Dermis microvascular lymphatic vessel endothelial cell (primary cell): ENCODE measurements at places on chromosomes 12 and 14. TPM values are rescaled to one million over a fixed set of nuclear protein-coding genes. Genes with fewer than 3 reads are reported as not detected.
A peak's percentile ranks its signal among the peaks of the same experiment; 100 is the strongest.

- DNase-seq: no peak
Observed at GRCh38 chr12:79367032-79367589, 323.7 kb downstream of the PAWR start.

DNA sequence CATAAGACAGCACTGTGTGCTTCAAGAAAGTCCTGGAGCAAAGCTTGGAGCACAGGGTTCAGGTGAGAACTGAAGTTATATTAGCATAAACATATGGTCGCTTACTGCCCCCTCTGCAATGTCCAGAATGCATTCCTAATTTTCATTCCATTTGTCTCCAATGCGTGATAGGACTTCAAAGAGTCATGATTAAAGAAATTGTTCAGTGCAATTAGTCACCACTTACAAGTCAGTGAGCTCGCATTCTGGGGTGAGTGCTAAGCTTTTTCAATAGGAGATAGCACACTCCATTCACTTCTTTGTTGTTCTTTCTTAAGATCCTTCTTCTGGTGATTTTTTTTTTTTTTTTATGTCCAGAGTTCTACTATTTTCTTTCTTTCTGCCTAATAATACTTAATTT is 398.4 kb downstream of the SYT1 start:
- no peak for DNase-seq

POTEM gene
- not detected in 2 replicates for total RNA-seq

- DNase-seq: no peak
Observed at GRCh38 chr12:1282670-1283315, 291.8 kb downstream of the ERC1 start.

DNA sequence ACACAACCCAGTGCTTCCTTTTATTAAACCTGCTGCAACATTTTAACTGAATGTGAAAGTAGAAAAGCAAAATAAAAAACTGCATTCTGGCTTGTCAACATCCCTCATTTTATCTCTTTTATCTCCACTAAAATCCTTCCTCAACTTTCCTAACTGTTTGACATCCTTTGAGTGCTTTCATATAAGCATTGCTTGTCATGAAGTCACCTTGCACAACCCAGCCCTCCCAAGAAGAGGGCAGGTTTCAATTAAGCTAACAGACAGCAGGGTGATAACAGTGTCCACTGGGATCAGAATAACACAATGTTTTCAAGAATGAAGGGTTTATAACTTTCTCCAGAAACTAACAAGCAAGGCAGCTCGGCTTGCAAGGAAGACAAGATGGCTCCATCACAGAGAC is 16.3 kb upstream of the TSPAN8 start:
- no peak for DNase-seq

DNA sequence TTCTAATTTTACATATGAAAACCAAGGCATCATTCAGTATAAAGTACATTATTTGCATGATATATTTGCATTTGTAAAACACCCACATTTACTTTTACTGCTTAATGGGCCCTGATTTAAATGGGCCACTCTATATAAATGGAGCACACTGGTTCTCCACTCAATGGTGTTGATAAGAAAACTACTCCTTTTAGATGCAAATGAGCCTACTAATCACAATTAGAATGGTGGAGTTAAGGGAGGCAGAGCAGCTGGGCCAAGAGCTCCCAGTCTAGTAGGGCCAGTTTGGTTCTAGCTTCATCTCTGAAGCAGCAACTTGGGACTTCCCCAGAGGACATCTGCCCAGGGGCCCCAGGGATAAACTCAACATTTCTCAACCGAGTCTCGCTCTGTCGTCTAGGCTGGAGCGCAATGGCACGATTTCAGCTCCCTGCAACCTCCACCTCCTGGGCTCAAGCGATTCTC is 120.7 kb downstream of the FOXN3 start:
- no peak for DNase-seq

DNA sequence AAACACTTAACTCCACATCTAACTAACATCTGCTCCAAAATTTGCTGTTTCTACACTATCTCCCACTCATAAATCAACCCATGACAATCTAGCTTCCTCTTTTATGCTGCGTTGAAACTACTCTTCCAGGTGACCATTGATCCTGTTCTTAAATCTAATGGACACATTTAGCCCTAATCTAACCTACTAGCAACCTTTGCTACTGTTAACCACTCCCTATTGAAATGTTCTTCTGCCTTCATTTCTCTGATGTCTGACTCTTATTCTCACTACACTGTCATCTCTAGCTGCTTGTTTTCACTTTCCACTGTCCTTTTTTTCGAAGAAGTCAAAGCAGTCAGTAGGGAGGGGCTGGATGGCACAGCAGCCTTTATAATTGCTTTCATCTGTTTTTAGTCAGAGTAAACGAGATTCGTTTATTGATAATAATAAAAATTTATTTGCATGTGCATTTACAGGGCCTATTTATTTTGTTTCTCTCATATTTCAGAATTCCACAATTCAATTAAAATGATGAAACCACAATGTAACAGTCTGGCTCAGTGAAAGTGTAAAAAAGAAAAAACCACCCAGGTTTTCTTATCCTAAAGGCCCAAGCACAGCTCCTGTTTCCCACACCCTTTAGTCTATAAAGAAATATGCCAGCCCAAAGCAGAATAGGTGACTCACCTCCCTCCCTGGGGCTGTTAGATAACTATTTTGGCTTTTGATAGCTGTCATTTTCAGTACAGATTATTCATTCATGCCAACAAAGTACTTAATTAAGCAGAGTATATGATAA is 44.9 kb downstream of the ATP2B1 start:
- DNase-seq: peak; percentile 11

DNA sequence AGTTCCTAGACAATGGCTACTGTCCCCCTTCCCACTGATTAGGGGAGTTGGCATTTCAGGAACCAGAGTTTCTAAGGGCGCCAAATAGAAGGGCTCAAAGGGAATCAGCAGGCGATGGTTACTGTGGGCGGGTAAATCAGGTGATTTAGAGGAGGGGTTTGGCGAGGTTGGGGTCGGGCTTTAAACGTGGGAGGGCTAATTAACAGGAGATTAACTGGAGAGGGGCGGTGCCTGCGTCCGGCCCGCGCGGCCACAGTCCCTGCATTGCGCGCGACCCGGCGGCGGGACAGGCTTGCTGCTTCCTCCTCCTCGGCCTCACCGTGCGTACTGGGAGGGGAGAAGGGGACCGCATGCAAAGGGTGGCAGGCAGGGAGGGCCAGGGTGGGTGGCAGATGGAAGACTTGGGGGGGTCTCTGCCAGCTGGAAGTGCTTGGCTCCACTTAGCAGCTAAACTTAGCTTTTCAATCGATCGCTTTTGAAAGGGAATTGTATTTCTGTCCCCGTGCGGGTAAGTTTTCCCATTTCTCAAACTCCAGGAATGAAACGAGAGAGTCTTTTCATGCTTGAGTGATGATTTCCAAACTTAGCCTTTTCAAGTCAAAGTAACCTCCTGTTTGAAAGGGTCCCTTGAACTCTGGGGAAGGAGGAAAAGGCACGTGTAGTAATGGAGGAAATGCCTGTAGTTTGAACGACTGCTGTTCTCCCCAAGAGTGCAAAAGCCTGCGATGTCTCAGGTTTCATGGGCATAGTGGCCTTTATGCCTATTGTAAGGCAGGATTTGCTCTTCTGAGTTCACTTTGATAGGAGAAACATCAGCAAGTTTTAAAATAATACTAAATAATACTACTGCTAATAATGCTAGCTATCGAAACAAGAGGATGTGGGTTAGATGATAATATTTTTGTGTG is at the start of gene MGST1:
MGST1 (plus strand) TSS at position 255 of the 908 bp plus-strand sequence. CDS start 6,608 bp downstream, outside the sequence.
- DNase-seq: peak; percentile 67

GRCh38 chr12:83197483-83197914 is 510.8 kb downstream of the TMTC2 start:
- no peak for DNase-seq

DNA sequence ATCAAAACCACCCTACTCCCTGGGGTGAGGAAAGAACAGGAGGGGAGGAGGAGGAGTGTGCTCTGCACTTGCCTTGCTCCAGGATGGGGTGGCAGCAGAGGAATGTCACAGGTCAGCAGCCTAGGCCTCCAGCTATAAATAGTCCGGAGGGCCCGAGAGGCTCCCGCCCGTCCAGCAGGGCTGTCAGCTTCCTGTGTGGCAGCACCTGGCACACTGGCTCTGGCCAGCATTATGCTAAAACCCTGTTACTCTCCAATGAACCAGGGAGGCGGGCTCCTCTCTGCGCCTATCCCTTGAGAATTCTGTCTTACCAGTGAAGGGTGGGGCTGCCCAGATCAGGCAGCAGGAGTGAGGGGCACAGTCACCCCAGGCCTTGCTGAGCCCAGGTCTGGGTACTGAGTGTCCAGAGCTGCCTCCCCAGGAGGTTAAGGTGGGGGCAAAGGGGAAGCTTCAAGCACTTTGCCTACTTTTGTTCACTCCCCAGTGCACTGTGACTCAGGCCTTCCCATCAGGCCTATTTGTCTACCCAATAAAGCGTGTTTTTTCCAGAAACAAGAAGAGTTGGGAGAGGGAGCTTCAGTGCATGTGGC is 1.2 kb upstream of the COX14 start:
- no peak for DNase-seq

TSPAN19 gene
- 0.13 TPM in 2 replicates for total RNA-seq

KRT71 gene
- not detected in 2 replicates for total RNA-seq

DNA sequence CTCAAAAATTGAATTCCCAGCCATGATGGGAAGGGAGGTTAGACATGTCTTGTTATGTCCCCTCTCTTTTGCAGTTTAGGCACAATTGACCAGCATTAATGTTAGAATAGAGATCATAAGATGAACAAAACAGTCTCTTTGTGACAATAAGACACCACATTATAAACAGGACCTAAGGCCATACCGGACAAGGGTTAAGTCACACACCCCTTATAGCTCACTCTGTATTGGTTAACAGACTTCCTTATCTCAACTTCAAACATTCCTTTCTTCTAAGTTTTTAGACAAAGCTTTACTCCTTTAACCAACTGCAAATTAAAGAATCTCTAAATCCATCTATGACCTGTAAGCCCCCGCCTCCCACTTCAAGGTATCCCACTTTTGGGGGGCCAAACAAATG is 81.1 kb upstream of the CPM start:
- no peak for DNase-seq

TMCC3 gene
- 4.1 and 4.8 TPM in 2 replicates for total RNA-seq

DNA sequence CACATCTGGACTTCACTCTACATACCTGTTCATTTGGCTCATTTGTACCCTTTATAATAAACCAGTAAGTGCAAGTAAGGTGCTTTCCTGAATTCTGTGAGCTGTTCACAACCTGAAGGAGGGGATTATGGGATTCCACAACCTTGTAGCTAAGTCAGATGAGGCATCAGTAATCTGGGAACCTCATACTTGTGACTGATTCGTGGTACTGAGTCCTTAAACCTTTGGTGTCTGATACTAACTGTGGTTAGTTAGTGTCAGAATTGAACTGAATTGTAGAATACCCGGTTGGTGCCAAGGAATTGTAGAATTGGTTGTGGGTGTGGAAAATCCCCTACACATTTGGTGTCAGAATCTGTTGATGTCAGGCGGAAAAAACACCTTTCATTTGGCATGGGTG is 83.4 kb downstream of the TMX1 start:
- DNase-seq: no peak
